Activated CD4-positive, alpha-beta T cell treated with anti-CD3 and anti-CD28 coated beads for 36 hours (primary cell): ENCODE measurements at places on chromosomes 2 and 18.

- no peak for DNase-seq
- no peak overlapping the region for H3K4me3 ChIP-seq
- no peaks in the 10 kb centered on the region for H3K27me3 ChIP-seq
- H3K36me3 ChIP-seq, result no peaks in the 10 kb centered on the region
These were observed 81.5 kb downstream of the NCKAP5 start for GRCh38 chr2:133486771-133487191.

DNA sequence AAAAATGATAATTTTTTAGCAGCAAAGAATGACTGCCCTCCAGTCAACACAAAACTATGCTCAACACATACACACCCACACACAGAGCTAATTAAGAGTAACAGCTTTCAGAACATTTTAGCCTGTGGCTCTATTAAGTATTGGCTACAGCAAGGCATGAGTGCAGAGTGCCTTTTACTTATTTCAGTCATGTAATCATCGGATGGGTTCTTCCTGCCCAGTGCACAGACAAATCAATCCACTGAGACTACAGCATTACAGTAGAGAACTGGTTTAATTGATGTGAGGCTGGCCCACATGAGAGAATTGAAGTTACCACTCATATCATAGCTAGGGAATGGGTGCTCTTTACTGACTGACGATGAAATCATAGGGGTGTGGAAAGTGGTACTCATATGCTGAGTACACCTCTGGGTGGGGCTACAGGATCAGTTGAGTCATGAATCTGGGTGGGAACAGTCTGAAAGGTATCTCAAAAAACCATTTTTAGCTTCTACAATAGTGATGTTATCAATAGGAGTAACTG is 241.0 kb downstream of the FSIP2 start:
- H3K4me3 ChIP-seq, result no peak overlapping the region
- peak; percentile 24 for DNase-seq
- no peak overlapping the region for H3K27ac ChIP-seq
- no peaks in the 10 kb centered on the region for H3K4me1 ChIP-seq

DNA sequence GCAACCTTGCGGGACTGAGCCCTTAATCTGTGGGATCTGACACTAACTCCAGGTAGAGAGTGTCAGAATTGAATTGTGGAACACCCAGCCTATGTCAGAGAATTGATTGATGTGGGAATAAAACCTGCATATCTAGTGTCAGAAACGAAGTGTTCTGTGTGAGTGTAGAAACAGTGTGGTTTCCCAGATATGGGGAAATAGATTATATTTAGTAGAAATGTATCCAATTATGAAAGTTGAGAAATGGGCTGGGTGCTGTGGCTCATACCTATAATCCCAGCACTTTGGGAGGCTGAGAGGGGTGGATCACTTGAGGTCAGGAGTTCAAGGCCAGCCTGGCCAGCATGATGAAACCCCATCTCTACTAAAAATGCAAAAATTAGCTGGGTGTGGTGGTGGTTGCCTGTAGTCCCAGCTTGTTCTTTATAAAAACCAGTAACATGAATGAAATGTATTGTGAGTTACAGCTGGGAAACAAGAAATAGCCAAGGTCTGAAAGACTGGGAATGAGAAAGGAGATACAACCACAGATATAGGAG is 4.3 kb upstream of the TP53I3 start:
- H3K36me3 ChIP-seq, result peaks cover 9% of the 10 kb centered on the region
- H3K4me3 ChIP-seq, result no peak overlapping the region
- H3K4me1 ChIP-seq, result peaks cover 8% of the 10 kb centered on the region

GRCh38 chr18:61896757-61897156 is 4.0 kb upstream of the RNF152 start:
- H3K27ac ChIP-seq, result no peak overlapping the region
- no peak for DNase-seq
- H3K4me1 ChIP-seq, result peaks cover 12% of the 10 kb centered on the region
- H3K36me3 ChIP-seq, result no peaks in the 10 kb centered on the region

DNA sequence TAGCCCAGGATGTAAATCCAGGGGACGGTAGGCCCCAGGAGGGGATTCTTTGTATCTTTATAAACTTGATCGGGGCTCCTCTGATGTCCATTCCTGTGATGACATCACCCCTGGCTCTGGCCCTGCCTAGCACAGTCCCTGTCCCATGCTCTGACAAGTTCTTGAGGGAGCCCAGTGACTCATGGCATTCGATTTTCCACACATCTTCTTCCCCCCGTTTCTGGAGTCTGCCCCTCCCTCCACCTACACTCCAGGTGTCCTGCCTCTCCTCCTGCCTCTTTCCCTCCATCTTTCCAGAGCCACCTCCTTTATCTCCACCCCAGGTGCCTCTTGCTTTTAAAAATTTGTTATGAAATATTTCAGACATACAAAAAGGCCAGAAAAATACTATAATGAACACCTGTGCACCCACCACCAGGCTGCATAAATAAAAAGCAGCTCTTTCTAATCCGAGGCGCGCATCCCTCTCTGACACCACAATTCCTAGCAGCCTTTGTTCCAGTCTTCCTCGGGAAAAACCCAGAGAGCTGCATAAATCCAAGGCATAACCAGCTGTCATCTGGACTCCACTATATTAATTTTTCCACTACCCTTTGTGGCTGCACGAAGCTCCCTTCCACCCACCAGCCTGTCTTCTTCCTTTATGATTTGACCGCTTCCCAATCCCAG is 207.7 kb downstream of the ZBTB7C start:
- H3K36me3 ChIP-seq, result no peaks in the 10 kb centered on the region
- H3K4me3 ChIP-seq, result no peak overlapping the region
- no peak for DNase-seq
- H3K4me1 ChIP-seq, result peaks cover 4% of the 10 kb centered on the region
- no peak overlapping the region for H3K27ac ChIP-seq
